Memory B cell (primary cell): ENCODE measurements at places on chromosomes 5 and 9.

DNA sequence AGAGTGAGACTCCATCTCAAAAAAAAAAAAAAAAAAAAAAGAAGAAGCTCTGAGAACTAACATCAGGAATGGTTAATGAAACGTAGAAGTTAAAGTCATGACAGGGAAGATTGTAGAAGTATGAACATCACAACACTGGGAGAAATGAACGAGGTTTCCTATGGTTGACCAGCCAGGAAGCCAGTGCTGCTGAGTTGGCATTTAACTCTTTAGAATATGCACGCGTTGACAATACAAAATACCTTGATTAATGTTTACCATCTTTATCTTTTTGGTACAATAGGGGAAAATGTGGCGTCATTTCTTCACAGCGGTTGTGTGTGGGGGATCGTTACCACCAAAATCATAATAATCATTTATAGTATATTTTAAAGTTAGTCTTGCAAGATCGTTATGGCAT is 32.0 kb downstream of the ABO start:
- H3K36me3 ChIP-seq: no peaks in the 10 kb centered on the region
- no peak overlapping the region for H3K27ac ChIP-seq
- H3K27me3 ChIP-seq: peaks cover 10% of the 10 kb centered on the region
- H3K4me1 ChIP-seq: peaks cover 8% of the 10 kb centered on the region
- DNase-seq: no peak

GRCh38 chr5:125057912-125058826 is 311.7 kb upstream of the ZNF608 start:
- H3K4me1 ChIP-seq: peaks cover 6% of the 10 kb centered on the region
- DNase-seq: no peak
- H3K36me3 ChIP-seq: no peaks in the 10 kb centered on the region
- no peak overlapping the region for H3K4me3 ChIP-seq

DNA sequence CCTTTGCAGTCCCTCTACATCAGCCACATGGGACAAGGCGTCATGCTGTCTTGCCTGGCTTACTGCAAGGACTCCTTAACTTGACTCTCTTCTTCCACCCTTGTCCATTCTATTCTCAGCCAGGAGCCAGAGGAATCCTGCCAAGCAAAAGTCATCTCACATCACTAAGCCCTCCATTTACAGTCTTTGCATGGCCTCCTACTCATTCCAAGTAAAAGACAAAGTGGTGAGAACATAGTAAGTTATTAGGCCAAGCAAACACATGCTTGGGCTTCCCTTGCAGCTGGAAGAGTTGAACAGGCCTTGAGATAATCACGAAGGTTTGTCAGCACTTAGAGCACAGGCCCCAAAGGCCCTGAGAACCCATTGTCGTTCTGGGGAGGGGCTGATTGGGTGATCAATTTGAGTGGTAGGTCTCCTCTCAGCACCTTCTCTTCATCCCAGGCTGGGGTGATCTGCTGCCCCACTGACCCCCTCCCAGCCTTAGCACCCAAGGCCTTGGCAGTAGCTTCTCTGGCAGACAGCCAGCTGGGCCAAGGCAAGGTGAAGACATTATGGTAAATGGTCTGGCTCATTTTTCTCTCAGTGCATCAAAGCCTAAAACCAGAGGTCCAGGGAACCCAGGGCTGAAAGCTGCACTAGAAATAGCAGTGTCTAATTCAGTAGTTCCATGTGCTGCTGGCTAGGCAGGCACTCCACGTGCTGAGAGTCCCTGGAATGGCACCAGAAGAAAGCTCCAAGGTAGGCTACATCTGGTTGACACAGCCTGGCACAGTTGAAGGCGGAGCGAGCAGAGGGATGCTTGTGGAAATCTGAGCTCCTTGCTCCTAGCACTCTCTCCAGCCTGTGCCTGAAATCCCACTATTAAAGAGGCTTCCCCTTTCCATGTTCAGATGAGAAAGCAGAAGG is 121.4 kb downstream of the ASTN2 start:
- H3K4me3 ChIP-seq: no peak overlapping the region
- no peak overlapping the region for H3K27ac ChIP-seq
- H3K4me1 ChIP-seq: no peaks in the 10 kb centered on the region
- peaks cover 1% of the 10 kb centered on the region for H3K27me3 ChIP-seq
- H3K36me3 ChIP-seq: no peaks in the 10 kb centered on the region

- no peak overlapping the region for H3K27ac ChIP-seq
- H3K27me3 ChIP-seq: no peaks in the 10 kb centered on the region
- no peak for DNase-seq
- no peak overlapping the region for H3K4me3 ChIP-seq
- H3K4me1 ChIP-seq: no peaks in the 10 kb centered on the region
- H3K36me3 ChIP-seq: no peaks in the 10 kb centered on the region
Observed at GRCh38 chr9:116806075-116806474, 119.0 kb downstream of the TRIM32 start.
